ENCODE measurements at places on chromosomes 3 and 15.

- peak overlapping the region; percentile 89 for H3K4me3 ChIP-seq
- peaks cover 38% of the 10 kb centered on the region for H3K4me1 ChIP-seq
- peaks cover 14% of the 10 kb centered on the region for H3K36me3 ChIP-seq
- peaks cover 95% of the 10 kb centered on the region for H3K27me3 ChIP-seq
- no peak for DNase-seq
Measured at GRCh38 chr3:147392625-147392946, 13.8 kb downstream of the ZIC4 start.

GRCh38 chr3:188867691-188868265, 304.0 kb upstream of the TPRG1 start:
- no peak overlapping the region for H3K4me3 ChIP-seq
- H3K36me3 ChIP-seq = peaks cover 18% of the 10 kb centered on the region
- H3K27ac ChIP-seq = no peak overlapping the region
- peaks cover 13% of the 10 kb centered on the region for H3K4me1 ChIP-seq
- no peak for DNase-seq

DNA sequence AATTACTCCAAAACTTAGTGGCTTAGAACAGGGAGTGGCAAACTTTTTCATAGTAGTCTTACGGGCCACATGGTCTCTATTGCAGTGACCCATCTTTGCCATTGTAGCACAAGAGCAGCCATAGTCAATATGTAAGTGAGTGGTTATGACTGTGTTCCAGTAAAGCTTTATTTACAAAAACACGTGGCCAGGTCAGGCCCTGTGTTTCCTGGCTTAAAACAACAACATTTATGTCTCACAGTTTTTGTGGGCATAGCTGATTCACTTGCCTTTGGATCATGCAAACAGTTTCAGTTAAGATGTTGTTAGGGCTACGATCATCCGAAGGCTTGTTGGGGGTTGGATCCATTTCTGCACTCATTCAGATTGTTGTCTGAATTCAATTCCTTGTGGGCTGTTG, 103.8 kb downstream of the CHCHD6 start:
- peaks cover 4% of the 10 kb centered on the region for H3K36me3 ChIP-seq
- H3K4me3 ChIP-seq = no peak overlapping the region
- H3K4me1 ChIP-seq = no peaks in the 10 kb centered on the region
- no peak overlapping the region for H3K27ac ChIP-seq
- H3K27me3 ChIP-seq = no peaks in the 10 kb centered on the region
- DNase-seq = no peak

DNA sequence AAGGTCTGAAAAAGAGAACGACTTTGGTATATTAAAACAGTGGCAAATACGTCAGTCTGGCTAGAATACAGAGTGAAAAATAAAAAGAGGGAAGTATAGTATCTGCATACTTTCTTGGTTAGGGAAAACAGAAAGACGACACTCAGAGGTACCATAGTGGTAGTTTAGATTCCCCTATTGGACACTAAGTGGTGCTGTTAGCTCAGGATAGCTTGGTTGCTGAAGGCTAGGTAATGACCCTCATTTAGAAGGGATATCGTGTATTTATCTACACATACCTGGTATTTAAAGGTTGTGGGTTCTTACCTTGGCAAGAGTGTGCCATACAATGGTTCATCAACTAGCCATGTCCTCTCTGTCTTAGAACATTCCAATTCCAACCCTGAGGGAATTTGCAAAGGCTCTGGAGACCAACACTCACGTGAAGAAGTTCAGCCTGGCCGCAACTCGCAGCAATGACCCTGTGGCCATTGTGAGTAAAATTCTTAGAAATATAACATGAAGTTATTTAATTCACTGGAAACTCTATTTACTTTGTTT, 31.0 kb downstream of the TMOD2 start:
- no peak for DNase-seq
- no peak overlapping the region for H3K4me3 ChIP-seq
- peaks cover 8% of the 10 kb centered on the region for H3K36me3 ChIP-seq

GRCh38 chr3:101665357-101665756, 11.6 kb downstream of the ZBTB11 start:
- H3K36me3 ChIP-seq = peaks cover 26% of the 10 kb centered on the region
- H3K27ac ChIP-seq = no peak overlapping the region
- no peaks in the 10 kb centered on the region for H3K4me1 ChIP-seq
- H3K4me3 ChIP-seq = no peak overlapping the region
- H3K27me3 ChIP-seq = no peaks in the 10 kb centered on the region
- no peak for DNase-seq

DNA sequence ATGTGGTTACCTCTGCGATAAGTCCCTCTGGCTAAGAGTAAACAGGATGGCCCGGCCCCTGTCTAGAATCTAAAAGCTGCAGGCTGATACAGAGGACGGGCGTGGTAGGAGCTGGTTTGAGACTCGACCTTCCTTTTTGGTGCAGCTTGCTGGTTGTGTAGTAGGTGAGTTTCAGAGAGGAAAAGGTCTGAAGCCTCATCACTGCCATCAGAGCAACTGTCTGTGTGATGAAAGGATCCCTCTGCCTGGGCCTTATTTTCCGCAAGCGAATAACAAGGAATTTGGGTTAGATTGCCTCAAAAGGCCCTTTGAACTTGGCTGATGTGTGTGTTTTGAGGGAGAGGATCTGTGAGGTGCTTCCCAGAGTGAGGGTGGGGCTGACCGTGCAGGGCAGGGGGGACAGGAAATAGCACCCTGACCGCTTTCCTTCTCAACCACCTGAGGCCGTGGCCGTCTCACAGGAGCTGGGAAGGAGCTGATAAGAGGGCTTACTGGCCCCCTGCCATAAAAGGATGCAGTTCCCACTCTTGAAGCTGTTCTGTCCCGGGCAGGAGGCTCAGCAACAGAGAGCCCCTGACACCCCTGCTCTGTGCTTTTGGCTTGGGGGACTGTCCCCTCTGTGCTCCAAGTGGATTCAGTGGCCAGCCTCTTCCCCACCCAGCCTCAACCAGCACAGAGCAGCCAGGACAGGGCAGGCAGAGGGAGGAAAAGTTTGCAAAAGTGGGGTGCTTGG, 45.6 kb upstream of the TFRC start:
- DNase-seq = no peak
- no peaks in the 10 kb centered on the region for H3K36me3 ChIP-seq
- H3K4me3 ChIP-seq = no peak overlapping the region
- peaks cover 14% of the 10 kb centered on the region for H3K4me1 ChIP-seq
- peak overlapping the region; percentile 48 for H3K27ac ChIP-seq

GRCh38 chr3:85875589-85875988, 916.8 kb downstream of the CADM2 start:
- DNase-seq = no peak
- H3K27me3 ChIP-seq = no peaks in the 10 kb centered on the region
- no peak overlapping the region for H3K27ac ChIP-seq
- H3K4me1 ChIP-seq = no peaks in the 10 kb centered on the region

- no peak overlapping the region for H3K4me3 ChIP-seq
- peaks cover 19% of the 10 kb centered on the region for H3K4me1 ChIP-seq
- H3K36me3 ChIP-seq = peaks cover 17% of the 10 kb centered on the region
- H3K27ac ChIP-seq = peak overlapping the region; percentile 63
- no peak for DNase-seq
Measured at GRCh38 chr15:68154923-68155559, 50.1 kb downstream of the CALML4 start.

GRCh38 chr3:4711680-4711992, 218.5 kb downstream of the ITPR1 start:
- DNase-seq = no peak
- no peaks in the 10 kb centered on the region for H3K27me3 ChIP-seq
- peaks cover 18% of the 10 kb centered on the region for H3K4me1 ChIP-seq
- peaks cover 8% of the 10 kb centered on the region for H3K36me3 ChIP-seq
- H3K4me3 ChIP-seq = no peak overlapping the region
- H3K27ac ChIP-seq = peak overlapping the region; percentile 88

DNA sequence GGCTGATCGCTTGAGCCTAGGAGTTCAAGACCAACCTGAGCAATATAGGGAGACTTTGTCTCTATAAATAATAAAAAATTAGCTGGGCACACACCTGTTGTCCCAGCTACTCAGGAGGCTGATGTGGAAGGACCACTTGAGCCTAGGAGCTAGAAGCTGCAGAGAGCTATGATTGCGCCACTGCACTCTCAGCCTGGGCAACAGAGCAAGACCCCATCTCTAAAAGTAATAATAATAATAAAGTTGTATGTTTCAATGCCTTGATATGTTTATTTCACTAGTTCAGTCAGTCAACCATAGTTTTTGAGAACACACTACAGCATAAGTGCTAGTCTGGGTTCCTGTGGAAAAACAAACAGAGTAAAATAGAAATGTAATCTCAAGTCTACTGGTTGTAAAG, 36.5 kb downstream of the IGF2BP2 start:
- H3K36me3 ChIP-seq = peaks cover 9% of the 10 kb centered on the region
- DNase-seq = no peak
- H3K27me3 ChIP-seq = no peaks in the 10 kb centered on the region
- H3K27ac ChIP-seq = no peak overlapping the region
- H3K4me1 ChIP-seq = peaks cover 46% of the 10 kb centered on the region

DNA sequence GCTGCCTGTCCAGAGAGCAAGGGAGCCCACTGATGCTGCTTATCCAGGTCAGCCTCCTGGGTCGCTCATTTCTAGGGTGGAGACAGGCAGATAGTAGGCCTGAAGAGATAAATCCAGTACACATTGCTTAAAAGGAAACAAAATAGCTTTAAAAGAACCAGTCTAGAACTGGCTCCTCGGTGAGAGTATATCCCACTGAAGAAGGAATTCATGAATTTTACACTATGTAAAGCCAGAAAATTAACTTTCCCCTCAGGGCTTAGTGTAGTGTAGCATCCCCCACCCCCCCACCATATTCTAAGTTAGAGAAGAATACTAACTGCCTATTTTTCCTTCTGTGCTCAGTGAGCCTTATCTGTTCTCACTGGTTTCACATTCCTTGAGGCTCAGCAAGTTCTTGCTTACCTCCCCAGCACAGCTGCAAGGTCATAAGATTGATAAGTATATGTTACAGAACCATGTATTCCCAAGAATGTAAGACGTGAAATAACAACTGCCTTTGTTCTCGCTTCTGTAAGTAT, 30.5 kb upstream of the NOX5 start:
- H3K27me3 ChIP-seq = no peaks in the 10 kb centered on the region
- peak overlapping the region; percentile 84 for H3K27ac ChIP-seq
- H3K4me1 ChIP-seq = peaks cover 11% of the 10 kb centered on the region

- DNase-seq = no peak
- no peaks in the 10 kb centered on the region for H3K27me3 ChIP-seq
- no peak overlapping the region for H3K4me3 ChIP-seq
- H3K36me3 ChIP-seq = peaks cover 39% of the 10 kb centered on the region
Measured at GRCh38 chr3:197874064-197874463, 75.9 kb upstream of the RPL35A start.

DNA sequence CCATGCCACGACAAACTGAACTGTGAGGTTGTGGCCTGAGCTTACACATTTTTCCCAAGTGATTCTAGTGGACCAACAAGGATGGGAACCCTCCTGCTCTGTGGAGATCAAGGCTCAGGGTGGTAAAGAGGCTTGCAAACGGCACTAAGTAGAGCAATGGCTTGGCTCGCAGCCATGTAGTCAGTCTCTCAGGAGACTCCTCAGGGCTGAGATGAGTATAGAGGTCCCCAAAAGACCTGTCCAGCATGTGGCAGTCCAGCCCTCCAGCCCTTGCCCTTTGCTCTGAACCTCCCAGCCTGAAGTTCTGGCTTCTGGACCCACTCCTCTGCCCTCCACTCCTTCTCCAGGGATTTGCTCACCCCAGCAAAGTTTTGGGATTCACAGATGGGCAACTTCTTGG, 8.3 kb upstream of the CAMP start:
- H3K4me1 ChIP-seq = no peaks in the 10 kb centered on the region
- no peaks in the 10 kb centered on the region for H3K27me3 ChIP-seq
- H3K27ac ChIP-seq = no peak overlapping the region
- no peak for DNase-seq
- no peaks in the 10 kb centered on the region for H3K36me3 ChIP-seq

GRCh38 chr3:197546307-197547085, 9.3 kb downstream of the BDH1 start:
- no peak for DNase-seq
- no peaks in the 10 kb centered on the region for H3K27me3 ChIP-seq
- H3K4me3 ChIP-seq = no peak overlapping the region
- H3K27ac ChIP-seq = peak overlapping the region; percentile 82
- peaks cover 16% of the 10 kb centered on the region for H3K4me1 ChIP-seq
- H3K36me3 ChIP-seq = no peaks in the 10 kb centered on the region

DNA sequence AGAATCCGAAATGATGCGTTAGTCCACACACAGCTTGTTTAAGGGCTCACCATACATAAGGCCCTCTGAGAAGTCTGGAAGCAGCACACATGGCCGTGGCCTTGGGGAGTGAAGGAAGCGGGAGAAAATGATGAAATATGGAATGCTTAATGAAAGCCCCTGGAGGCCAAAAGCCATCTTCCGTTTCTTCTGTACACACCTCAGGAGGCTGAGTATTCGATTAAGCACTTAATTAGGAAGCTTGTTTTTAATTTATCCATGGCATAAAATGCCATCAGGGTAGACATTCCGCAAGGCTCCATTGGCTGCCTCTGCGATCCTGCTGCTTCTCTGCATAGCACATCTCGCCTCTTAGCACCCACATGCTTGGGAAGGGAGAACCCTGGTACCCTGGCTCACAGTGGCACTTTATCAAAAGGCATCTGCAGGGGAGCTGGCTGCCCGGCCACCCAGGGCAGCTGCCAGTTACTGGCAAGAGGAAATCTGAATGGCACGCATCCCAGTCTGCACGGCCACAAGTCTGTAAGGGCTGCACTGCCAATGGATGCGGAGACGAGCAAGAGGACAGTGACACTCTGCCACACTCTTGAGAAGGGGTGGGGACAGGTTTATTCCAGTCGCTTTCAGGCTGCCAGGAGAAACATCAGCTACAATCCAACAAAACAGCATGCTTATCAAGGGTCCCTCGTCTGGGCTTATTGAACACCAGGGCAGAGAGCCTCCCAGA, 356.2 kb downstream of the OCA2 start:
- peaks cover 9% of the 10 kb centered on the region for H3K4me1 ChIP-seq
- no peak for DNase-seq
- H3K36me3 ChIP-seq = no peaks in the 10 kb centered on the region
- no peak overlapping the region for H3K27ac ChIP-seq
- H3K27me3 ChIP-seq = peaks cover 6% of the 10 kb centered on the region

DNA sequence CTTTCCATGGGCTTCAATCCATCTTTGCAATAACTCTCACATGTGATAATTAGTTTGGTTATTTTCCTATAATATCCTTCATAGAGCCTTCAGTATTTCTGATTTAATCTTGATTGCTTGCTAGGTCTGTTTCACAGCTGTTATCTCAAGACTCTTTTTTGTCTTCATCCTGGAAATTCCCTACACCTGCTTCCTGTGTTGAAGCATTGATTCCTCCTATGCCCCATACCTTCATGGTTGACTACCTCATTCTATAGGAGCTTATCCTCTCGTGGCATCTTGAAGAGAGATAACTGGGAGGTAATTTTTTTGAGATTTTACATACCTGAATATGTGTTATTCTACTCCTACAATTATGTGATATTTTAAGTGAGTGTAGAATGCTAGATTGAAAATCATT, 26.7 kb downstream of the PIK3CA start:
- H3K27ac ChIP-seq = no peak overlapping the region
- peaks cover 5% of the 10 kb centered on the region for H3K36me3 ChIP-seq

Data from type B pancreatic cell (in vitro differentiated cells).